ENCODE measurements at places on chromosomes 11 and 22.

GRCh38 chr11:101345891-101346290 is 216.3 kb upstream of the PGR start:
- no peak for DNase-seq

- DNase-seq: no peak
These were observed 19.3 kb downstream of the SBF2 start for GRCh38 chr11:10274726-10275125.

DNA sequence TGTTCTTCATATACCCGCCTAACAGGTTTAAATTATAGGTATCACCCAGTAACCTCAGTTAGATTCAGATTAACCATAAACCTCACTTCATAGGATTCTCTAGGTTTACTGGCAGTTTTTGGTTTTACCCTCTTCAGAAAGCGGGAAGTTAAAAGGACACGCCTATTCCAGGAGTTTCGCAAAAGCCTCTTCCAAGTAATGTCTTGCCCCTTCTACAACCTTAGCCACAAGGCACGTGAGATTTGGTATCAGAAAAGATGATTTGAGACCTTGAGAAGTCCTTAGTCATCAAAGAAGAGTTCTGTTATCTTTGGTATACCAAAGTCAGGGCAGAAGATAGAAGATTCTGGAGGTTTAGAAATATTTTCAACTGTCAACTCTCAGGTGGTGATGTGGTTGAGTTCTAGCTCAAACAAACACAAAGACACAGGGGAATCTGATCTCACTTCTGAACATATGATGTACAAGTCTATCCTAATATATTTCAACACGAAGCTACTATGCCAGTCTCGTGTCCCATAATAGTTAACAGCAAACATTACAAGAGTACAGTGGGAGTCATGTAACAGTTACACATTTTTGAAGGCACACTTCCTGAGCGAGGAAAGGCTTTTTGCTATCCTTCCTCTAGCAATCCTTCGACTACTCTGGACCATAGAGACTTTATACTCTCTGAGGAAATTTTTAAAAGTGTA is 103.5 kb downstream of the USP35 start:
- no peak for DNase-seq

DNA sequence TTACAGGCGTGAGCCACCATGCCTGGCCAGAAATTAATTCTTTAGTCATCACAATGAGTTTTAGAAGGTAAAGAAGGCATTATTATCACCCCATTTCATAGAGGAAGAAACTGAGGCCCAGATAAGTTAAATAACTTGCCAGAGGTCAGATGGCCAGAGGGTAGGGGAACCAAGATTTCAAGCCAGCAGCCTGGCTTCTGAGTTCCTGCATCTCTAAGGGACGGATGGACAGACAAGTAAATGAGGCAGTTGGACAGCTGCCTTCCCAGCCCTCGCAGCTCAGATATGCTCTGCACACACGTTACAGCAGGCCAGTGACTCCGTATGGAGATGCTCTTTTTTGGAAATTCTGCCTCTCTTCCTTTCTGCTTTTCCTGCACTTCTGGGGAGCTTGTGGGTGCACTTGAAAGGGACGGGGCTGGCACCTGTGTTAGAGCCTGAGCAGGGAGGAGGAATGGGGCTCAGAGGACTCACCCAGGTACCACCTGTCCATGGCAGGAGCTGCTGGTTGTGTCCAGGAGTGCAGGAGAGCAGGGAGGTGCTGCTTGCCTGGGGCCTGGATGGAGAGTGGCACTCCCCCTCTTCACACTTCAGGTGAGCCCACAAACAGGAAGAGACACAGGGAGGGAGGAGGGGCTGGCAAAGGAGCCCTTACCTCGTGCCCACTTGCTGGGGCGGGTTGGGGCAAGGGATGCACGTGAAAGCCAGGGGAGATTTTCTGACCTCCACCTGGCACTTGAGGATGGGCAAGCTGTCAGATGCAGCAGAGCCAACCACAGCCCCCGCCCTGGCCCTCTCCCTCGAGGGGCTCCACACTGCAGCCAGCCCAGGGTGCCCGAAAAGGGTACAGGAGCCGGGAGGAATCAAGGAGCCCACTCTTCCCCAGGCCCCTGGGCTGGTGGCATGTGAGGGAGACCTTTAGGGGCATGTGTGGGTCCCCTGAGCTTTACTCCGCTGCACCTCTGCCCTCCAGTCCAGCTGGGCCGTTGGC is 3.3 kb upstream of the FXYD2 start:
- DNase-seq: no peak

- DNase-seq: no peak
These were observed 15.1 kb downstream of the PITPNB start for GRCh38 chr22:27903805-27904473.

DNA sequence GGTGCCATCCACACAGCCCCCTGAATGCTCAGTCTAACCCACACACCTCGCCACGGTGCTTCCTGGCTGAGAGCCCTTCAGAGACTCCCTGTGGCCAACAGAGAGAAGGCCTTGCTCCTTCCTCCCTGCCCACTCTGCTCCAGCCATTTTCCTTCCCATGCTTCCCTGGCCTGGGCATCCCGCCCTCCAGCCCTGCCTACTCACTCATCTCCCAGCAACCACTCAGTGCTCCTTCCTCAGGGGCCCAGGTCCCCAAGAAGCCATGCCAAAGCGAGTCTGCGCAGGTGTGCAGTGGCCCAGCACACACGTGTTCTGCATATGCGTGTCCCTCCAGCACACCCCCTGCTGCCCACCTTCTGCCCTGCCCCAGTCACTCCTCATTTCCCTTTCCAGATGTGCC is 56.4 kb downstream of the NECTIN1 start:
- DNase-seq: no peak

Measured in right lung (tissue), 10 donors.